Testis (tissue), 5 donors: ENCODE measurements at places on chromosomes 6 and 20. TPM values are rescaled to one million over a fixed set of nuclear protein-coding genes. Genes with fewer than 3 reads are reported as not detected.

SEMG1 gene
- not detected for total RNA-seq

TCF21 gene
- 4.8 TPM for total RNA-seq

SLC17A9 gene
- total RNA-seq = 3.2 TPM

KCNK5 gene
- total RNA-seq = 1.6 TPM

PRL gene
- not detected for total RNA-seq

DNA sequence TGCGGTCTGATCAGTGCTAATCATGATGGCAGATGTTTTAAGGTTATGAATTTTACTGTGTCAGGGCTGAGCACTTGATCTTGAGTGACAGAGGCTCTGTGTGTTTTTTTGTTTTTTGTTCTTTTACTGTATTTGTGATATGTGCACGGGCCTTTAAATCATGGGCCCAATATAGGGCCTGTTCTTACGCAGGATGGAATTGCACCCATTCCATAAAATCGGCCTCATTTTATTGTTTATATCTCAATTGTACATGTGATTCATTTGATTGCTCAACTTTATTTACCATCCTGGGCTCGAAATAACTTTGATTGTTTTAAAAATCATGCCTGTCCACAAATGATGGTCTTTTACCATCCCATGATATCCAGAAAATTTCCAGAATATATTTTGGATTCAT, 39.3 kb upstream of the MBOAT1 start:
- H3K4me1 ChIP-seq = no peaks in the 10 kb centered on the region
- no peak for DNase-seq
- H3K36me3 ChIP-seq = no peaks in the 10 kb centered on the region
- no peak overlapping the region for H3K4me3 ChIP-seq
- no peak overlapping the region for H3K27ac ChIP-seq
- no peaks in the 10 kb centered on the region for H3K27me3 ChIP-seq

DNA sequence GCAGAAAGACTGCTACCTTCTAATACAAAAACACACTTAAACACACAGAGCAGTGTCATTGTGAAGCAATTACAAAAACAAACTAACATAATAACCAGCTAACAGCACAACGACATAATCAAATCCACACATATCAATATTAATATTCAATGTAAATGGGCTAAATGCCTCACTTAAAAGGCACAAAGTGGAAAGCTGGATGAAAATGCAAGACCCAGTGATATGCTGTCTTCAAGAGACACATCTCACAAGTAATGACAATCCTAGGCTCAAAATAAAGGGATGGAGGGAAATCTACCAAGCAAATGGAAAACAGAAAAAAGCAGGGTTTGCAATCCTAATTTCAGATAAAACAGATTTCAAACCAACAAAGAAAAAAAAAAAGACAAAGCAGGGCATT, 67.8 kb upstream of the HTR1E start:
- no peaks in the 10 kb centered on the region for H3K4me1 ChIP-seq
- H3K4me3 ChIP-seq = no peak overlapping the region
- DNase-seq = no peak
- no peaks in the 10 kb centered on the region for H3K36me3 ChIP-seq
- no peak overlapping the region for H3K27ac ChIP-seq

- H3K36me3 ChIP-seq = no peaks in the 10 kb centered on the region
- no peak for DNase-seq
- no peaks in the 10 kb centered on the region for H3K27me3 ChIP-seq
- no peaks in the 10 kb centered on the region for H3K4me1 ChIP-seq
- no peak overlapping the region for H3K27ac ChIP-seq
Measured at GRCh38 chr20:33744181-33744580, 12.4 kb downstream of the ZNF341 start.

GRCh38 chr6:7912736-7913517, 2.3 kb upstream of the TXNDC5 start:
- no peak overlapping the region for H3K4me3 ChIP-seq
- no peaks in the 10 kb centered on the region for H3K27me3 ChIP-seq
- no peak overlapping the region for H3K27ac ChIP-seq

- H3K4me3 ChIP-seq = no peak overlapping the region
- no peak for DNase-seq
- H3K27me3 ChIP-seq = no peaks in the 10 kb centered on the region
- H3K27ac ChIP-seq = peak overlapping the region; percentile 58
- H3K36me3 ChIP-seq = no peaks in the 10 kb centered on the region
Measured at GRCh38 chr6:44229376-44230033, 6.1 kb downstream of the SLC29A1 start.

DNA sequence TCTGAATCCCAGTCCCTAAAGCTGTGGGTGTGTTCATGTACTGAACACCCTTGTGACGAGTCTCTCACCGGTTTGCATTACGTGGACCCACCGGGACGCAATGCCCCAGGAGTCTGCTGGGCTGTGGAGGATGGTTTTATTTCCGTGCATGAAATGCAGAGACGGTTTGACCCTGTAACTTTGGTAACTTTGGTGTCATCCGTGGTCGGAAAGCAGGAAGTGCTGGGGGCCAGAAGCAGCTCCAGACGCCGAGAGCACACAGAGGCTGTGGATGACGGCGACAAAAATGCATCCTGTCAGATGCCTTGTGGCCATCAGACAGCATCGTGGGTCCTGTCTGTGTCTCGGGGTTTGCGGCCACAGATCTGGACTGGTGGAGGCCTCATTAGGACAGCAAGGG, 7.2 kb downstream of the BHLHE23 start:
- H3K27ac ChIP-seq = no peak overlapping the region
- H3K36me3 ChIP-seq = no peaks in the 10 kb centered on the region
- DNase-seq = no peak
- no peaks in the 10 kb centered on the region for H3K4me1 ChIP-seq

- H3K27ac ChIP-seq = peak overlapping the region; percentile 56
- DNase-seq = no peak
- H3K4me3 ChIP-seq = no peak overlapping the region
- no peaks in the 10 kb centered on the region for H3K36me3 ChIP-seq
- peaks cover 6% of the 10 kb centered on the region for H3K4me1 ChIP-seq
Measured at GRCh38 chr20:51995551-51995951, 193.2 kb upstream of the SALL4 start.

DNA sequence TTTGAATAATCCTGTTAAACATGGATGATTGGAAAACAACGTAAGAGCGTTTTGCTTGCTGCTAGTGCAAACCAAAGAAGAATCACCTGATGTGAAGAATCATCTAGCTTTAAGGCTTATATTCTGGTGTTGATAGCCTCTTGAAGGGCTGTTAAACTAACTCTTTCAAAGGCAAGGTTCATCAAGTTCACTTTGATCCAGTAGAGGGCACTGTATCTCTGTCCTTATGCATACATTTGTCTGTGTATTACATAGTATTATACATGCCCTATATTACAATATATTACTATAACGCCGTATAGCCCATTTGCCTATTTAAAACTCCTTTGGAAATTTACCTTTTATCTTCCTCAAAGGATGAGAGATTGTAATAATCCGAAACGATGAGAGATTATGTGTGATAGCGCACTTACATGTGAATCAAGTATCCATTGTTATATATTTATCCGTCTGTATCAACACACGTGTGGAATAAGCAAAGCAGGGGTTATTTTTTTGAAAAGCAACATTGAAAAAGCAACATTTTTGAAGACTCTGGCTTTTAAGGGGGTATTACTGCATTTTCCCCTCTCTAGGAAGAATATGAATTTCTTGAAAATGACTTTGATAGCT, 50.8 kb upstream of the NRN1 start:
- no peaks in the 10 kb centered on the region for H3K27me3 ChIP-seq
- H3K27ac ChIP-seq = no peak overlapping the region
- DNase-seq = no peak

DNA sequence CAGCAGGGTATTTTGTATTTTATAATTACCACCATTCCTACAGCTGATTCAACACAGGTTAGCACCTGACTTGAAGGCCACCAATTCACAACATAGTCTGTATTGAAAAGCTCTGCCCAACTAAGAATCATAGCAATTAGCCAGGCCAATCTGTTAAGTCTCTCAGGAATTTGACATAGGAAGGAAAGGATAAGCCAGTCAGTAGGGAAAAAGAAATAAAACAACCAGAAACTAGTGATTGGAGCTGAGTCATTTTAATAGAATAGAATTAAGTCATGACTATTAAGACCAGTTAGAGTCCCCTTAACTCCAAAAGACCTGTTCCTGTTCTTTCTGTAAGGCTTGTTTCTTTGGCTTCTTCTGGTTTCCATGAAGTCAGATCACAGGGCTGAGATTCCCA, 8.1 kb downstream of the RANBP9 start:
- no peak for DNase-seq
- no peak overlapping the region for H3K4me3 ChIP-seq
- no peaks in the 10 kb centered on the region for H3K27me3 ChIP-seq
- H3K27ac ChIP-seq = no peak overlapping the region
- no peaks in the 10 kb centered on the region for H3K36me3 ChIP-seq
- peaks cover 6% of the 10 kb centered on the region for H3K4me1 ChIP-seq

- no peak overlapping the region for H3K4me3 ChIP-seq
- no peak overlapping the region for H3K27ac ChIP-seq
- DNase-seq = peak; percentile 82
- H3K4me1 ChIP-seq = no peaks in the 10 kb centered on the region
Measured at GRCh38 chr6:3410385-3411360, 46.2 kb downstream of the SLC22A23 start.

DNA sequence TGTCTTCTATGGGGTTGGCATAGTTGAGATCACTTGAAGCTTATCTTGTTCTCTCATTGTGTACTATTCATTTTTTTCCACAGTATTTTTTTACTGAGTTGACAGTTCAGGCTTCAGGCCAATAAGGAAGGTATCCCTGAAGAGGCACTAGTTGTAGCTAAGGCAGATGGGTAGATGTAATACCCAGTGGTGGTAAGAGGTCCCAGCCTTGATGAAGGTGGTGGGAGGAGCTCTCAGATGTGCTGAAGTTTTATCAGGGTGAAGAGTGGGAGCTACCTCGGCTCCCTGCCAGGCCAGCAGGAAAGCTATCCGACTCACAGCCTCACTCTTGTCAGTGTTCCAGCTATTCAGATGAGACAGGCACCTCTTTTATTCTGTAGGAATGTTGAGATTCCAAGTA, 87.7 kb upstream of the UFL1 start:
- H3K4me1 ChIP-seq = no peaks in the 10 kb centered on the region
- H3K27me3 ChIP-seq = no peaks in the 10 kb centered on the region
- peak; percentile 78 for DNase-seq
- no peak overlapping the region for H3K4me3 ChIP-seq
- H3K36me3 ChIP-seq = no peaks in the 10 kb centered on the region
- no peak overlapping the region for H3K27ac ChIP-seq

DNA sequence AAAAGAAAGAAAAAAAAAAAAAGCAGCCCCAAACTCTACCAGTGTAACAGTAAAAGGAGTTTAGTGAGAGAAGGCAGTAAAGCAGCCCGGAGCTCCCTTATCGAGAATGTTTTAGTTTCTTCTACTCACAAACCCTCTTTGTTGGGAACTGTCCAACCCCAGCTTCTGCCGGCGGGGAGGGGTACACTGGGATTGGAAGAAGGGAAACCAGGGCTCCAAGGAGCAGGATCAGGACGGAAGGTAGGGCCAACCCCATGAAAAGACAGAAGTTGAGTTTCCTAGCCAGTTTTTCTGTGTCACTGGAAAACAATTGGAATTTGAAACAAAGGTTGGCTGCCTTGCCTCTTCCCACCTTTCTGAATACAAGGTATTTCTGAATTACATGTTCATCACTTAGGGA, 66.0 kb downstream of the KIZ start:
- H3K36me3 ChIP-seq = no peaks in the 10 kb centered on the region
- no peaks in the 10 kb centered on the region for H3K4me1 ChIP-seq
- peak; percentile 69 for DNase-seq

GRCh38 chr6:56891754-56892153, 63.2 kb upstream of the BEND6 start:
- no peaks in the 10 kb centered on the region for H3K4me1 ChIP-seq
- H3K36me3 ChIP-seq = no peaks in the 10 kb centered on the region
- H3K4me3 ChIP-seq = no peak overlapping the region
- DNase-seq = no peak

GRCh38 chr20:59047938-59048680, 5.5 kb upstream of the PRELID3B start:
- no peak overlapping the region for H3K27ac ChIP-seq
- DNase-seq = no peak
- H3K27me3 ChIP-seq = no peaks in the 10 kb centered on the region
- H3K4me1 ChIP-seq = peaks cover 3% of the 10 kb centered on the region

DNA sequence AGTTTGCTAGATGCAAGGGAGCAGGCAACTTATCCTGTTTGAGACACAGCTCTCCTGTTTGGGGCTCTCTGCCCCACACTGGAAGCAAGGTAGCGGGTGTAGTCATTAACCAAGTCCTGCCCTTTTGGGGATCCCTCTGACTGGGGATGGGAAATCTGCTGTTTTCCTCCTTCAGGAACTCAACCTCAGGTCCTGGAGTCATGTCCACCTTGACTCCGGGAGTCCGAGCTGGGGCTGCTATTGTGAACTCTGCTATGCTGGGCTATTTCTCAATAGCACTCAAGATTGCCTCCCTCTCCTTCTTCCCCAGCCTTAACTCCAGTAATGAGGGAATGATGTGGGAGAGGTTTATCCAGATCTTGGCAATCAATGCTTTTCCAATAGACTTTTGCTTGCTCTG, 54.1 kb upstream of the CHD6 start:
- no peaks in the 10 kb centered on the region for H3K4me1 ChIP-seq
- H3K27ac ChIP-seq = no peak overlapping the region

DNA sequence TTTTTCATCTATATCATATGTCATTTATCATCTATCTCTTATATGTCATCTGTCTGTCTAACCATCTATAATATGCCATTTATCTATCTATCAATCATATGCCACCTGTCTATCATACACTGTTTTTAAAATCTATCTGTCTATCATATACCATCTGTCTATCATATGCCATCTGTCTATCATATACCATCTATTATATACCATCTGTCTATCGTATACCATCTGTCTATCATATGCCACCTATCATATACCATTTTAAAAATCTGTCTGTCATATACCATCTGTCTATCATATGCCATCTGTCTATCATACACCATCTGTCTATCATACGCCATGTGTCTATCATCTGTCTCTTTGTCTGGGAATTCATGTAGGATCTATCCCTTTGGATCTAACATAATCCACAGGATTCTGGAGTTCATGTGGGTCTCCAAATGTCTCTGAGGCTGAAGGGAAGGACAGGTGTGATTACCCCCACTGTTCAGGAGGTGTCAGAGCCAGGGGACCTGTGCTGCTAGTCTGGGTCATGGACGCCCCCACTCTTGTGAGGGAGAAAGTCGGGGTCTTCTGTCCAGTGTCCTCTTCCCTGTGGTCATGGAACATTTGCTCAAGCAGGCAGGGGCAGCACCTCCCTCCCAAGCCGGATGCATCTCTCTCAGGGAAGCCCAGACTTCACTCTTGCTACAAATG, 36.9 kb upstream of the FRMD1 start:
- H3K27me3 ChIP-seq = no peaks in the 10 kb centered on the region
- no peak for DNase-seq
- H3K4me1 ChIP-seq = no peaks in the 10 kb centered on the region
- no peak overlapping the region for H3K27ac ChIP-seq

GRCh38 chr6:139187489-139187888, 52.6 kb downstream of the HECA start:
- H3K4me3 ChIP-seq = no peak overlapping the region
- H3K36me3 ChIP-seq = no peaks in the 10 kb centered on the region
- no peaks in the 10 kb centered on the region for H3K27me3 ChIP-seq
- DNase-seq = no peak
